ENCODE measurements at places on chromosomes 6 and 20.

- DNase-seq = no peak
These were observed 16.1 kb upstream of the APMAP start for GRCh38 chr20:25008388-25009217.

GRCh38 chr20:49630396-49630951 lies 62.5 kb upstream of the PTGIS start:
- DNase-seq = no peak

DNA sequence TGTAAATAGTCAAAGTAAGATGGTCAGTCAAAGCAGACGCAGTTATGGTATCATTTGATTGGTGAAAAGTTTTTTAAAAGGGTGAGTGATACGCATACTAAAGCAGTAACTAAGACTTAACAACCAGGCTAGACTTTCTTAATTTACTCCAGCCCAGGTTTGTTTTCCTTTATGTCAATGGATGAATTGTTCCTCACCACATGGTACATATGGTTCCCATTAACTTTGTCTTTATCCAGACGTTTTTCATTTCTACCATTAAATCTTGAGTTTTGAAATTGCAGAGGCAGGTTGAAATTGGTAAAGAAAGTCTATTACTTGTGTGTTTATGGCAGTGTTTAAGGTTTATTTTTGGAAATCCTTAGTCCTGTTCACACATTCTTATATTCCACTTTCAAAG lies 98.5 kb upstream of the SCGN start:
- DNase-seq = peak; percentile 44

- DNase-seq = no peak
These were observed 86.0 kb downstream of the PTPN1 start for GRCh38 chr20:50595988-50596693.

DNA sequence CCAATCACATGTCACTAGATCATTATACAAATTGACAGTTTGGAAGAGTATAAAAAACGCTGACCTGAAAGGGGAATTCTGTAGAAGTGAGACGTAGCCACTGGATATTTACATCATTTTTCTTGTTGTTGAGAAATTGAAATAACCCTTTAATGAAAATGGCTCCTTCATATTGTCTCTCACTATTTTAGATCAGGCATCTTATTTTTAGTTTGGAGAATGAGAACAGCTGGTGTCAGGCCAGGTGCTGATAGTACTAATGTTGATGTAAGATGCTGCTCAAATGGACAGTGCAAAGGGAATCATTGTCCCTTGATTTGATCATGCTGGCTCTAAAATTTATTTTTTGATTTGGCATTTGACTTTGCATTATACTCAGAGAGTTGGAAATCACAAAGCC lies 17.4 kb downstream of the NKAIN2 start:
- no peak for DNase-seq

DNA sequence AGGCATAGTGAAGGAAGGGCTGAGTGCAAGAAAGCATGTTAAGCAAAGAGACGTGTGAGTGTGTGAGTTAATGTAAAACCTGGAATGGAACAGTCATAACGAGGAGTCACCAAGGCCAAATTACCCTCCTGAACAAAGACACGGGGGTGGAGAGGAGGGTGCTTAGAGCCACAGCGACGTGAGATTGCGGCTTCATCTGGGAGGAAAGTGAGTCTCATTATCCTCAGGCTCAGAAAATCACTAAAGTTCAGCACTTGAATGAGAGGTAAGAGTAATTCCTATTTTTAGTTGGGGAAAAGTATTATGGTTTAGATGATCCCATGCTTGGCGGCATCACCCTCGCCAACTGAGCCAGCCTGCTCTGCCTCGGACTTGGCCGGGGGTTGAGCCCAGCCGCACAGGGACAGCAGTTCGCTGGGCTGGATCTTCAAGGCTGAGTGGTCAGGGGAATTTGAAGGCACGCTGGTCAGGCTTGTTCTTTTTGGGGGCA lies 136.6 kb downstream of the DTNBP1 start:
- DNase-seq = no peak

DNA sequence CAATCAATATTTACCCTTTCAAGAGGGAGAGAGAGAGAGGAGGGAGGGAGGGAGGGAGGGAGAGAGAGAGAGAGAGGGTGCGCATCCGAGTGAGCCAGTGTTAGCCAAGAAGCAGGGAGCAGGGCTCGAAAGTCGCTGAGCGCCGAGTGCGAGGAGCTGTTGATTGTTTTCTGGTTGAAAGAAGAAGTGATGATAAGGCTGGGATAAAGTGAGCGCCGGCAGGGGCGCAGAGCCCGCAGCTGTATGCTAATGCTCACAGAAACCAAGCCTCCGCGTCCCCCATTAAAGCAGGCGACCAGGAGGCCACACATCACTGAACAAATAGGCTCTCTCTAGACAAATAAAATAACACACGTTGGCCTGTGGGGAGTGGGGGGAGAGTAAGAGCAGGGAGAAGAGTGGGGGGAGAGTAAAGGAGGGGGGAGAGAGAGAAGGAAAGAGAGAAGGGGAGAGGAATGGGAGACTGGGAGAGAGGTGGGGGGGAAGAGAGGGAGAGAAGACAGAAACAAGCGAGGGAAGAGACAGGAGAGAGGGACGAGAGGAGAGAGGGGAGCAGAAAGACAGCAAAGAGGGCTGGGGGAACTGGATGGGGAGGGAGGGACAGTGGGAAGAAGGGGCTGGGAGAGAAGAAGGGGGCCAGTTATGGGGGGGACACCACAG lies 5.0 kb upstream of the INSM1 start:
- no peak for DNase-seq

GRCh38 chr20:58603721-58604120 lies 47.4 kb upstream of the STX16 start:
- no peak for DNase-seq

- DNase-seq = no peak
These were observed 114.2 kb downstream of the PLEKHG1 start for GRCh38 chr6:150713931-150714330.

Measured in AG09319 (cell line).